ENCODE measurements at places on chromosomes 3 and 15.
A peak's percentile ranks its signal among the peaks of the same experiment; 100 is the strongest.

DNA sequence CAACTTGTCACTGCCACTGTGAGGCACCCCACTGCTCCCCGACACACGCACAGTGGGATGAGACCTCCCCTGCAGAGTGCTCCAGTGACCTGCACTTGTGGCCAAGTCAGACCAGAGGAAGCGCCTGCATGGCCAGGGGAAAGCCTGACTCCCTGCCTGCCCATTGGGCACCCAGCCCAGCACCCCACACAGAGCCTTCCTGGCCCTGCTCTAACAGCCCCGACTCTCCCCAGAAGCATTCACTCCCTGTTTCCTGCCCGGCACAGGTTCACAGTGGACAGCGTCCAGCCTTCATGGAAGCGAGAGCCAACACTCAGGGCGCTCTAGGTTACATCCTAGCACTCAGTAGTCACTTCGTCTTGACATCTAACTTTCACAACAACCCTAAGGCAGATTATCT lies 27.8 kb downstream of the RBPMS2 start:
- no peak for DNase-seq

- DNase-seq: no peak
Observed at GRCh38 chr15:95162967-95163531, 931.7 kb downstream of the MCTP2 start.

GRCh38 chr3:19931180-19931692 lies 2.8 kb downstream of the EFHB start:
- peak; percentile 86 for DNase-seq

DNA sequence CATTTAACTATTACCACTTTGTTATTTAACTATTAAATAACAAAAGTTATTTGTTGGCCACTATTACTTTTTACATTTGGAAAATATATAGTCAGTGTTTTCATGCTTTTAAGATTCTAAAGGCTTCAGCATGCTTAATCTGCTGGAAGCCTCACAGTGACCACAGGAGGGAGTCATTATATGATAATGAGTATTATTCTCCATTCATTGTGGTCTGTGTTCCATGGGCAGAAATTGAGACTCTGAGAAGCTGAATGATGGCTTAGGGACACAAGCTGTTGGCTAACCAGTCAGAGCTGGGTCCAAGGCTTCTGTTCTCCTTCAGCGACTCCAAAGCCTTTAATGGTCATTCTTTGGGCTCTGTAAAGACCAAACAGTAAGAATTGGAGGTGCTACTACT lies 64.7 kb downstream of the BFSP2 start:
- DNase-seq: peak; percentile 33

GRCh38 chr15:31135523-31135922 lies 34.0 kb upstream of the TRPM1 start:
- no peak for DNase-seq

GRCh38 chr3:192371870-192372400 lies 355.4 kb downstream of the FGF12 start:
- DNase-seq: no peak

- no peak for DNase-seq
Observed at GRCh38 chr3:154571553-154572226, 141.7 kb upstream of the GPR149 start.

DNA sequence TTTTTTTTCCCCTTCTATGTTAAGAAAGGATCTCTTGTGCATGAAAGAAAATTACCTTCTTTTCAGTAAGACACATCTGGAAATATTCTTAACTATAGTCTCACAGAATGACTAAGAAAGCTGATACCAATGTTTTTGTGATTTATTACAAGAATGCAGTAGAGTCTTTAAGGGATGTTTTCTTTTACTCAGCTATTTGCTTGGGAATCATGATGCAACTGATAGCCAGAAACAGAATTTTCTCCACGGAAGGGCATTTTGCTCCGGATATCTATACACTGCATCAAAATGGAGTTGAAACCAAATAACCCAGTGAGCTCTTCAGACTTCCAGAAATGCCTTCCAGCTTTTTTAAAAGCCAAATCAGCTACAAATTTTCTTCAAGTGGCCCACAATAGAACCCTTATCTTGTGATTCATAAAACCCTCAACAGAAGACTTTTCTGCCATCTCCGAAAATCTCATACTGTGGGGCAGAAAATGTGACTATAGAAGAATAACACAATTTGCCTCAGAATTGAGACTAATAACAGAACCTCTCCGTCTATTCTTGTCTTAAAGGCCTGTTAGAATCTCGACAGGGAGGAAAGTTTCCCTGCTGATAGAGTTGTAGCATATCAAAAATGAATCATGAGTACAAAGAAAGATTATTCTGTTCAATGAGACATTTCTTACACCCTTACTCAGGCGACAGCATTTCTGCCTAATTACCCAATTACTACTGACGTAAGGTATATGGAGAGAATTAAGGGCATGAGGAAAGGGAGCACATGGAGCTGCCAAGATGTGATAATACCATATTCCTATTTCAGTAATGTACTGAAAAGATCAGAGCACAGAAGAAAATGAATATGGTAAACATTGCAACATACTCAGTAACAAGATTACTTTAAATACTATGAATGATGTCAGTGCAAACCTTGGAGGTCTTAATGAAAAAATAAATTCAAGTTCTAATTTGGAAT lies 900.1 kb downstream of the ROBO1 start:
- no peak for DNase-seq

GRCh38 chr3:46082849-46083248 lies 55.6 kb upstream of the XCR1 start:
- no peak for DNase-seq

DNA sequence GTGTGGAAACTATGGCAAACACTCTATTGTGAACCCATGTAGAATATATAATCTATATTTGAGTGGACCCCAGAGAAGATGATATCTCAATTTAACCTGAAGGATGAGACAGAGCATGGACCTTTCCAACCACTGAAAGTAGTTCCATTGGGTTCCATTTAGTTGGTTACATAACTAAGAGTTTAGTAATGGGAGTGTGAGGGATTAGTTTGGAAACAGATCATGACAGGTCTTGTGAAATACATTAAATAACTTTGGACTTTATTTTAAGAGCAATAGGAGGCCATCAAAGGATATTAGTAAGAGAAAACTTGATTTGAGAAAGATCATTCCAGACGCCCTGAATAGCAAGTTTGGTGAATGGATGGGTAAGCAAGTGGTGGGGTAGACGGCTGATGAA lies 487.2 kb upstream of the ROBO2 start:
- DNase-seq: no peak

DNA sequence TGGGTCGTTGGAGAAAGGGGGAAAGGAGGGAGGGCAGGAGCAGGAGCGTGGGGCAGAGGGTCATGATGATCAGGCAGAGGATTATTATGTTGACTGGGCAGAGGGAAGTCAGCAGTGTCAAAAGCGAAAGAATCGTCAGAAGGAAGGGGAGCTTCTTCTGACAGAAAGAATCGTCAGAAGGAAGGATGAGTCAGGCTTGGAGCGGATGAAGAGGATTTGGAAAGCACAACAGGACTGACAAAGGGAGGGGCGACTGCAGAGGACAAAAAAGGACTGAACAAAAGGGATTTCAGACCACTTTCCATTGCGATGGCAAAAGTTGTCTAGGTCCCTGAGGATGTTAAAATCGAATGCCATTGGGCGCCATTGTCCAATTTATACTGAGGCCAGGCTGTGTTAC lies 1053.5 kb downstream of the SI start:
- DNase-seq: no peak

- no peak for DNase-seq
Observed at GRCh38 chr15:65233696-65234095, 22.4 kb upstream of the CILP start.

GRCh38 chr3:66822186-66823008 lies 175.7 kb upstream of the KBTBD8 start:
- DNase-seq: peak; percentile 58

- no peak for DNase-seq
Observed at GRCh38 chr3:120274739-120275167, 10.3 kb downstream of the GPR156 start.

DNA sequence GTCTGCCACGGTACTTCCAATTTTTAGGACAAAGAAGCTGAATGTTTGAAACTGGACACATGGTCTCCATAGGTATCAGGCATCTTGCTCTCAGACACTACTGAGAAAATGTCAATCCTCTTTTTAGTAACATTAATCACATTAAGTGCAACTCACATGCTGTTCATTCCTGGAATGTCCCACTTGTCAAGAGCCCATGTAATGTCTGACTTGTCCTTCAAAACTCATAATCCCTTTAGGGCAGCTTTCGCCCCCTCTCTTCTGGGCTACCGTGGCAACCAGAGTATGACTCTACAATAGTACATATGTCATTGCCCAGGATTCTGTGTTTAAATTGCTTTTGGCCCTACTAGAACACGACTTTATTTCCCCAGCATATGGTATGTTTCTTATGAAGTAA lies 12.3 kb downstream of the NUDT16 start:
- peak; percentile 20 for DNase-seq

GRCh38 chr3:68363796-68364195 lies 568.6 kb downstream of the TAFA4 start:
- DNase-seq: no peak

DNA sequence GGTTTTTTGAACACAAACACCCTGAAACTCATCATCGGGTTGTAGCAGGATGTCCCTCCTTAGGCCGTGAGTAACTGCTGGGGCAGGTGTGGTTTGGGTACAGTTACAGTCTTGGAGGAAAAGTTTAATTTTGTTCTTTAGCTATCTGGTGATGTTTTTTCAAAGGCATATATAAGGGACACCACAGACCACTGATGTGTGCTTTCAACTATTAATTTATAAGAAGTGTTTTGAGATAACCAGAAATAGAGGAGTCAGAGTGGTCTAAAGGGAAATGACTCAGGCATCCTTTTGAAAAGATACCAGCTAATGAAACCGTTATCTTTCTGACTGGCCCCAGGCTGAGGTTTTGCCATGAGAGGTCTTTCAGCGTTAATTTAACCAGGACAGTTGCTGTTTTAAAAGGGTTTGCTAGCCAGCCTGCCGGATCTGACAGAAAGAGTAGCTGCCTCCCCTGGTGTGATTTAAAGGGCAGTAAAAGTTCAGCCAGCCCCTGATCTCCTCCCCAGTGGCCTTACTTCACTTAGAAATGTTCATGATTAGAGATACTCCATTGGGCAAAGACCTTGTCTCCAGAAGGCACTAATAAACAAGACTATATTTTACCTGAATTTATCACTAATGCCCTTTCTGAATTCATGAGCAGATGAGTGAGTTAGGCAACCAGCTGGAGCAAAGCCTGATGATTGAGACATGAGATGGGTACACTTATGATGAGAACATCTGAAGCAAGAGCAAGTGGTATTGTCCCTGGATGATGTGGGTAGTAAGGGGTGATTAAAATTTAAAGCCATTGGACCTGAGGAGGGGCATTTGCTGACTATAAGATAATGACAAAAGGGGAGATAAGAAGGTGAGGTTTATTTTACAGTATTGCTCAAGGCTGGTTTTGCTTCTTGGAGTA lies 482.5 kb upstream of the TBL1XR1 start:
- no peak for DNase-seq

- DNase-seq: peak; percentile 1
Observed at GRCh38 chr15:93800805-93801204, 430.6 kb upstream of the MCTP2 start.

DNA sequence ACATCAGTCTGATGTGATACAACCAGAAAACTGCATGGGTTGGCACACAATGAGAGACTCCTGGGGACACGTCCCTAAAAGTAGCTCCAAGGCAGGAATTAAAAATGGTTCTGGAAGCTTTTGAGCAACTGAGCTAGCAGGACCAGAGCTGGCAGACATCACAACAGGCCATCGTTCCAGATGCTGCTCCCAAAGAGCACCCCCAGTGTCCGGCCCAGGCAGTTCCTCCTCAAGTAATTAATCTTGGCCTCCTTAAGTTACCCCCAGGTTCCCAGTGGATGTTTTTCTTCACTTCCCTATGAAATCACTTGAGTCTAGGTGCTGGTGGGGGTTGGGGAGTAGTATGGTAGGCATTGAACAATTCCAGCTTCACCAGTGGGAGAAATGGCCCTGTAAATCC lies 711.6 kb downstream of the MECOM start:
- DNase-seq: no peak

DNA sequence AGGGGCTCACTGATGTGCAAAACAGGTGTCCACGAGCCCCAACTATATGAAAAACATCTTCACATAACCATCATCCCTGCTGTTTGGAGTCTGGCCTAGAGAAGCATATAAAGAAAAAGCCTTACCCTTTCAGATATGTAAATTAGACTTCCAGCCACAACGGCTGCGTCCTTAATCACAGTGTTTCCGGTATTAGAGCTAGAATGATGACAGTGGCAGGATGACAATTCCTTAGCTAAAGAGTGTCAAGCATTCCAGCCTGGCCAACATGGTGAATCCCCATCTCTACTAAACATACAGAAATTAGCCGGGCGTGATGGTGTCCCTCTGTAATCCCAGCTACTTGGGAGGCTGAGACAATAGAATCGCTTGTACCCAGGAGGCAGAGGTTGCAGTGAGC lies 19.5 kb upstream of the SAMD7 start:
- no peak for DNase-seq

DNA sequence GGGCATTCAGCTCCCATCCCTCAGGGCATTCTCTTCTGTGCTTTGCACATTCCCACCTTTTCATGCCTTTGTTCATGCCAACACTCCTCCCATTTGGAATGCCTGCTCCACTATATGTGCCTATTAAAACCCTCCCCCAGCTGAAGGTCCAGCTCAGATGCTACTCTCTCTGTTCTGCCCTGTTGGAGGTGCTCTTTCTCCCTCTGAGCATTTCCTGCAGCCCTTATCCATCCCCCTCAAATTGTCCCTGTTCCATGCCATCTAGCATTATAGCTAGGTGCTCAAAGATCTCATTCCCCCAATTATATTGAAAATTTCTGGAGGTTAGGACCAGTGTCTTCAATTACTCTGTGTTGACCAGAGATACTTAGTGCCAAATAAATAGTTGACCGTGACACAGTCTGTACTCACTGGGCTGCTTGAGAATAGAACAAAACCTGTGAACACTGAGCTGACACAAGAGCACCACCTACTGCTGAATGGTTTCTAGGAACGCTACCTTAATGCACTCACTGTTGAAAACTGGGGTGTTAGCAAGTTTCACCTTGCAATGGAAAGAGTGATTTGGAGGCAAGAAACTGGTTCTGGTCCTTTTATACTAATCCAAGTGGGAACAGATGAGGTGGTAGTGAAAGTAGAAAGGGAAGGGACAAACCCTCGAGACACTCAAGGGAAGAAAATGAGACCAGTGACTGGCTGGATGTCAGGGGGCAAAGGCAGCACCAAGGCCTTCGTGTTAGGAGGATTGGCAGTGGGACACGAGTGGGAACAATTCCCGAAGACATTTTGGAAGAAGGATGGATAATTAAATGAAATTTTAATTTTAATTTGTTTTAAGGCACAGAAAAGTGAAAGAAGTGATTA lies 289.8 kb upstream of the ROPN1 start:
- DNase-seq: peak; percentile 55

GRCh38 chr3:71601811-71602210 lies 18.3 kb upstream of the FOXP1 start:
- peak; percentile 64 for DNase-seq

GRCh38 chr3:49500732-49501609 lies 30.9 kb downstream of the DAG1 start:
- peak; percentile 88 for DNase-seq

GRCh38 chr3:166013073-166013679 lies 176.0 kb upstream of the BCHE start:
- peak; percentile 32 for DNase-seq

- no peak for DNase-seq
Observed at GRCh38 chr3:169390741-169391305, 272.7 kb downstream of the MECOM start.
